ENCODE measurements at places on chromosomes 2 and 18. TPM values are rescaled to one million over a fixed set of nuclear protein-coding genes. Genes with fewer than 3 reads are reported as not detected.

GRCh38 chr18:9814431-9814830 is 71.3 kb upstream of the TXNDC2 start:
- H3K27ac ChIP-seq, result no peak overlapping the region
- no peaks in the 10 kb centered on the region for H3K36me3 ChIP-seq
- DNase-seq, result no peak
- H3K4me1 ChIP-seq, result no peaks in the 10 kb centered on the region
- no peak overlapping the region for H3K4me3 ChIP-seq
- no peaks in the 10 kb centered on the region for H3K27me3 ChIP-seq

- no peaks in the 10 kb centered on the region for H3K27me3 ChIP-seq
- no peaks in the 10 kb centered on the region for H3K36me3 ChIP-seq
These were observed 460.5 kb downstream of the TGIF1 start for GRCh38 chr18:3910512-3910911.

GRCh38 chr2:216090369-216090786 is 8.7 kb downstream of the TMEM169 start:
- no peaks in the 10 kb centered on the region for H3K36me3 ChIP-seq
- H3K27ac ChIP-seq, result no peak overlapping the region
- DNase-seq, result peak; percentile 39
- H3K4me1 ChIP-seq, result peaks cover 30% of the 10 kb centered on the region

GRCh38 chr2:238488347-238488826 is 61.7 kb downstream of the ASB1 start:
- H3K4me1 ChIP-seq, result no peaks in the 10 kb centered on the region
- H3K27me3 ChIP-seq, result no peaks in the 10 kb centered on the region

DNA sequence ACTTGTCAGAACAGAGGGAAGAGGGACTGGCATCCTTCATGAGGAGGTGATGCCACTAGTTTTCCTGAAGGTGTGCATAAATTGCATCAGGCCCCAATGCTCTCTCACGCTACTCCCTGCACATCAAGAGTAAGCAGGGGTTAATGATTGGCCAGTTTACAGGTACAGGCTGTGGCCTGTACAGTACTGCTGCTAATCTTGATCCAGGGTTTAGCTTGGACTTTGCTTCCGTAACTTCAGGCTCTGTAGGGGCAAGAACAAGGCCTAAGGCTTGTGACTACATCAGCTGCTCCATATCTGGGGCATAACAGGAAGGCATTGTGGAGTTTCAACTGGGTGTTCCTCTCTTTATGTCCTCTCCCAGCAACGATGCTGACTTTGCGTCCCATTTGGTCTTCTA is 96.8 kb upstream of the FZD7 start:
- H3K4me1 ChIP-seq, result peaks cover 20% of the 10 kb centered on the region
- H3K4me3 ChIP-seq, result no peak overlapping the region
- no peaks in the 10 kb centered on the region for H3K27me3 ChIP-seq
- H3K36me3 ChIP-seq, result no peaks in the 10 kb centered on the region

DNA sequence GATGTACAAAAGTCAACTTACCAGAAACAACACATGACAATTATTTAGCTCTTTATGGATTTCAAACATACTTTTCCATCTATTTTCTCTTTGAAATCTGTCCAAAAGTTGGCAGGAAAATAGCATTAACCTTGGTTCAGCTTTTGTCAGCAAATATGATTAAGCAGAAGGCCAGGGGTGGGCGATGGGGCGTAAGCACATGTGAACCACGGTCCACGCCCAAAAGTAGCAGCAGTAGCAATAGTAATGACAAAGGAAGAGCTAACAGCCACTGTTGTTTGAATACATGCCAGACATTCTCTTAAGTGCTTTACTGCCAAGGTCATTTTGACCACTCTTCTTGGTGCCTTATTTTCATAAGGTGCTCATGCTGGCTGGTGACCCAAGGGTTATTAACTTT is 73.5 kb downstream of the ANTXR1 start:
- no peak overlapping the region for H3K4me3 ChIP-seq
- H3K36me3 ChIP-seq, result peaks cover 2% of the 10 kb centered on the region
- H3K27ac ChIP-seq, result no peak overlapping the region
- peaks cover 3% of the 10 kb centered on the region for H3K4me1 ChIP-seq

- H3K27ac ChIP-seq, result no peak overlapping the region
- no peaks in the 10 kb centered on the region for H3K27me3 ChIP-seq
- no peaks in the 10 kb centered on the region for H3K4me1 ChIP-seq
- no peak overlapping the region for H3K4me3 ChIP-seq
These were observed 61.1 kb upstream of the RND3 start for GRCh38 chr2:150548527-150548926.

GRCh38 chr2:215536510-215536909 is 100.6 kb upstream of the FN1 start:
- H3K4me3 ChIP-seq, result no peak overlapping the region
- no peaks in the 10 kb centered on the region for H3K27me3 ChIP-seq
- H3K4me1 ChIP-seq, result no peaks in the 10 kb centered on the region
- no peak for DNase-seq
- H3K36me3 ChIP-seq, result no peaks in the 10 kb centered on the region

DNA sequence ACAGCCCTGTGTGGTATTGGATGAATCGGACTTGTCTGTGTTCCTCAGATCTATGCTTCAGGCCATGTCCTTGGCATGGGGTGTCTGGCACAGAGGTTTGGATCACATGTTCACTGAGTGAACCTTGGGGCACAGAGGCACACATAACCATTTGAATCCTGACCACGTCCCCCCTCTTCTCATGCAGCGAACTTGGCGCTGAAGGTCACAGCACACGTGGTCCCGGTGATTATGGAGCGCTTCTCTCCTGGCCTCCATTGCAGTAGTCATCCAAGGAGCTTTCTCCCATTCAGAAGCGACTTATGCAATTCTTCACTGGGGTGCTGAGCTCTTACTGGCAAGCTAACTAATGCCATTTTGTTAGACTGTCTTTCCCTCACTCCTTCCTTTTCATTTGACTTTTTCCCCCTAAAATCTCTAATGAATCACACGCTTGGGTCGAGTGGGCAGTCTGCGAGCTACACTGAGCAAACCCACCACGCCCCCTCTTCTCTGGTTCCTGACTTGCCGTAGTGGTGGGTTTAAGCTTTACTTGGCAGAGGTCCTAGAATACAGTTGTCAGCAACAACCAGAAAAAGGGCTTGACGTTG is 59.4 kb downstream of the KCNG2 start:
- H3K36me3 ChIP-seq, result no peaks in the 10 kb centered on the region
- H3K27me3 ChIP-seq, result peaks cover 3% of the 10 kb centered on the region
- H3K27ac ChIP-seq, result no peak overlapping the region
- no peaks in the 10 kb centered on the region for H3K4me1 ChIP-seq

DNA sequence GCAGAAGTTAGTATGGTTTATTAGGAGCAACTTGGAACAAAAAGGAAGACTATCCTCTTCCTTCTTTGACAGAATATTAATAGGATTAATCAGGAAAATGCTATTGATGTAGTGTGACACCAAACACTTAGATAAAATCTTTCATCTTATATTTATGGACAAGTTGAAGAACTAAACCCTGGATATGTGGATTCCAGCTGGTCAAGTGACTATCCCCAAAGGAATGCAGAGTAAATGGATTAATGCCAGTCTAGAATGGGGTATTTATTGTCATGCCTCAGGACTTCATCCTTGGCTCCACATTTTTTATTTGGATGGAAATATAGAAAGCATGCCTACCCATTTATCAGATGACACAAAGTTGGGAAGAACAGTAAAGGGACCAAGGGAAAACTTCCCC is 124.0 kb upstream of the TTC39C start:
- H3K27ac ChIP-seq, result no peak overlapping the region
- no peak for DNase-seq
- H3K4me1 ChIP-seq, result peaks cover 12% of the 10 kb centered on the region
- peaks cover 12% of the 10 kb centered on the region for H3K36me3 ChIP-seq
- no peaks in the 10 kb centered on the region for H3K27me3 ChIP-seq

DNA sequence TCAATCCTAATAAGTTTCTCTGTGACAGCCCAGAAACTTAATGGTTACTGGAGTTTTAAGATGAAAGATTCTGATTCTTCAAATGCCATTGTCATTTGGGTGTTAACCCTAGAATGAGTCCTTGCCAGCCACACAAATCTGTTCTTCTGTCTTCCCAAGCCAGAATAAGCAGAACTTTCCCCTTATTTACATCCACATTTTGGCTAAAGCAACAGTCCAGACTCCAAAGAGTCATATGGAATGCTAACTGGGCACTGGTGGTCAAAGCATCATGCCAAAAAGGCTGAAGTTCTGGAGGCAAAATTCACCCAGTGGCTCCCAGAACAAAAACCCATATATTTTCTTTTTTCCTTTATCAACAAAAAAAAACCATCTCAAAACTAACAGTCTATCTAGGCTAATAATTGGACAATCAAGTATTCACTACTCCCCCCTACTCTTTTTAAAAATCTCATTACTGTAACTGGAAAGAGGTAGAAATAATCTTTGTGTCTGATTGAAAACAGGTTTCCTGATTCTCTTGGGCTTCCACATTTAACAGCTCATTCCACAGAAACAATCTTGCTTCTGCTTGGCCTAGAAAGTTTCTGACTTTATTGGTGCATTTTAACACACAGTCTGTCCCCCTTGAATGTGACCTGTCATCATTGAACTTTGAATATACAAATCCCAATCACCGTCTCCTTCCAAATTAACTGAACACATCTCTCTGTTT is 89.6 kb upstream of the SETBP1 start:
- H3K4me3 ChIP-seq, result no peak overlapping the region
- H3K4me1 ChIP-seq, result no peaks in the 10 kb centered on the region
- no peak overlapping the region for H3K27ac ChIP-seq
- no peaks in the 10 kb centered on the region for H3K36me3 ChIP-seq
- DNase-seq, result no peak

LIPG gene
- polyA plus RNA-seq, result 32.9 TPM

GULP1 gene
- 33.3 TPM for polyA plus RNA-seq

CFC1 gene
- polyA plus RNA-seq, result 3.7 TPM

ZEB2 gene
- polyA plus RNA-seq, result 32.8 TPM

RBFA gene
- polyA plus RNA-seq, result 33.0 TPM

CRYGB gene
- not detected for polyA plus RNA-seq

CNTNAP5 gene
- 2.2 TPM for polyA plus RNA-seq

GCG gene
- 83.8 TPM for polyA plus RNA-seq
